HT-29 (cell line): ENCODE measurements at places on chromosomes 6 and 20.

GRCh38 chr6:168067081-168067759 lies 11.8 kb downstream of the FRMD1 start:
- no peak for DNase-seq

DNA sequence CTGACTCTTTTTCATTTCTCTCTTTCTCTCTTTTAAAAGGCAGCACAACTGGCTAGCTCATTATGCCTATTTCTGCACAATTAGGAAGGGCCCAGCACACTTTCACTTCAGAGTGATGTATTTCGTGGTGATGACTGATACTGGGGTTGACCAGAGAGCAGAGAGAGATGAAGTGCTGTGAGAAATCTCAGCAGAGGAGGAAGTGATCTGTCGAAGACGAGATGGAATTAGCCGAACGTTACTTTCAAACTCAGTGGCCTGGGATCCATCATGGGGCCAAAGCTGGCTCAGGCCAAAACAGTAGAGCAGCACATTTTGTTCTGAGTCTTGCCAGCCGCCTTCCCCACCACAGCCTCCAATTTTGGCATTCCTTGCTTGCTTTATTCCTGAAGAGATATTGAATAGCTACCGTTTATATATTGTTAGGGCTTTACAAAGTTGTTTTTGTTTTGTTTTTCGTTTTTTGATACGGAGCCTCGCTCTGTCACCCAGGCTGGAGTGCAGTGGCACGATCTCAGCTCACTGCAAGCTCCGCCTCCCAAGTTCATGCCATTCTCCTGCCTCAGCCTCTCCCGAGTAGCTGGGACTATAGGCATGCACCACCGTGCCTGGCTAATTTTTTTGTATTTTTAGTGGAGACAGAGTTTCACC lies 213.2 kb upstream of the ECI2 start:
- no peak for DNase-seq

GRCh38 chr6:113690281-113691259 lies 166.6 kb upstream of the MARCKS start:
- DNase-seq = peak; percentile 40

GRCh38 chr20:23649830-23650417 lies 12.2 kb upstream of the CST3 start:
- no peak for DNase-seq

- DNase-seq = no peak
Measured at GRCh38 chr20:38805502-38805957, at the start of gene PPP1R16B. PPP1R16B (plus strand) TSS chr20:38805697; CDS start chr20:38835926, 30,229 bp downstream.

DNA sequence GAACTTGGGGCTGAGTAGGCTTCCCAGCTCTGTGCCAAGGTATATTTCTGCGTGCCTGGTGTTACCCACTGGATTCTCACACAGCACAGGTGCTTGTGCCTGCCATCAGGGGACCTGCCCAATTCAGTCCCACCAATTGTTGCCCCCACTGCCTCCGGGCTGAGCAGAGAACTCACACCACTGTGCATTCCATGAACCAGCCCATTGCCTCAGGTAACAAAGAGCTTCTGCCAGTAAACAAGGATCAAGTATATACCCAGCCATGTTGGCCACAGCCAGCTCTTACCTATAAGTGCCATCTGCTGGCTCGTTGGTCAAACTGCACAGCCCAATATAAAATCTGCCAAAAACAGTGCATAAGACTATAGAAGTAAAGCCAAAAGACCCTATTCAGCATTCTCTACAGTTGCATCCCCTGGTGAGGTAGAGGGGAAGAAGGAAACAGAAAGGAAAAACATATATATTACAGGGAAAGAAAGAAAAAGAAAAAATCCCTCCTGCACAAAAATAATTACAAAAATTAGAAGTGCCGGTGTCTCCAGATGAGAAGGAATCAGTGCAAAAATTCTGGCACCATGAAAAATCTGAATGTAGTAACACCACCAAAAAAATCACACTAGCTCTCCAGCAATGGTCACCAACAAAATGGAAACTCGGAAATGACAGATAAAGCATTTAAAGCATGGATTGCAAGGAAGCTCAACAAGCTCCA lies 241.4 kb downstream of the IBTK start:
- DNase-seq = peak; percentile 28
